NCI-H510A (cell line): ENCODE measurements at places on chromosomes 11 and 22.

DNA sequence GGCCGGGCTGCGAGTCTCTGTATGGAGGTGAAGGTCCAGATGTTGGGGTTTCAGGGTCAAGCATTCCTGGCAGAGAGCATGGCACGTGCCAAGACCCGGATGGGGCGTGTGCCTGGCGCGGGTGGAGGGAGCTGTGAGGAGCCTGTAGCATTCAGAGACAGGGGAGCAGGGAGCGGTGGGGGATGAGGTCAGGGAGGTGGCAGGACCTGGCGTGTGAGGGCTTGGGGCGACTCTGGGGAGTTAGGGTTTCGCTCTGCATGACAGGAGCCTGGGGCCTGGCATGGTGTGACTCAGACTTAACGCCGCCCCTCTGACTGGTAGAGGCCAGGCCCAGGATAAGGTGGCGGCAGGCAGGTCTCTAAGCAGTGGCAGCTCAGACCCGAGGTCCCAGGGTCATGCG, 103.0 kb downstream of the KCNQ1 start:
- DNase-seq = no peak

GRCh38 chr22:37443086-37443485, 15.8 kb upstream of the ELFN2 start:
- DNase-seq = no peak

GRCh38 chr22:41697126-41697775, 2.1 kb upstream of the MEI1 start:
- DNase-seq = peak; percentile 50

GRCh38 chr11:101277036-101277435, 147.4 kb upstream of the PGR start:
- DNase-seq = no peak

DNA sequence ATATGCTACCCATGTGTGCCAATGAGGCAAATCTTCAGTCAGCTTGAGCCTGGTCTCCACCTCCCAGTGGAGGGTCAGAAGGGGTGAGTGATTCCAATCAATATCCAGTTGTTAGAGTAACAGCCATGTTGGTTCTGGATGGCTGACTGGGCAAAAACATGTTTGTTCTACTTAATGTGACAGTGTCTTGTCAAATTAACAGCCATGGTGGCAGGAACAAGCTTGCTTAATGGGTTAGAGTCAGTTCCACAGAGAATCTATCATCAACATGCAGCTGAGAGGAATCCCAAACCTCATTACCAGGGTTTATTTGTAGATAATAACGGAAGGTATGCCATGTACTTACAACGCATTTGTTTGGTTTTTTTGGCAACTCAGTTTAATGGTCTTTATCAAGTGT, 133.2 kb downstream of the SLC17A6 start:
- no peak for DNase-seq

GRCh38 chr22:28179392-28179791, 260.3 kb upstream of the PITPNB start:
- no peak for DNase-seq

GRCh38 chr11:2205214-2205720, 33.7 kb upstream of the TH start:
- DNase-seq = no peak

GRCh38 chr11:83056204-83056603, 15.5 kb downstream of the RAB30 start:
- DNase-seq = no peak

GRCh38 chr11:117303101-117303500, 12.0 kb downstream of the BACE1-AS start:
- DNase-seq = peak; percentile 40

GRCh38 chr11:124725719-124726105, 14.0 kb upstream of the NRGN start:
- DNase-seq = no peak

DNA sequence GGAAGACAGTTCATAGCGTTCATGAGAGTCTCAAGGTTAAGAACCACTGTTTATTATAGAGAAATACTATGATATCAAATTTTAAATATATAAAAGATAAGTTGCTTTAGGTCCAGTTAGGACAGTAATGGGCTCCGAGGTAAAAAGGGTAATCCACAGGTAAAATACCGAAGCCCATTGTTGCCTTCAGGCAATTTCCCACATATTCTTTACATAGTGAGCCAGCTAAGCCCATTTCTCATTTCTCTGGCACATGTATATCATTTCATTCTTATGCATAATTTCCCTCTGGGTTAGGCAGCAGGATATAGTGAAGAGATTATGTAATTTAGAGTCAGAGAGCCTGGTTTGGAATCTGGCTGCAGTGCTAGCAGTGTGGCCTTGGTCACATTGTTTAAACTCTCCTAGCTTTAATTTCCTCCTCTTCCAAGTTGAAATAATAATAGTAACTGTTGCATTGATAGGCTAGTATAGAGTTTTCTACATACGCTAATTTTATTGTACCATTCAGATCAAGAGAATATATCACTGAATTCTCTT, 7.6 kb upstream of the POU2AF1 start:
- no peak for DNase-seq

GRCh38 chr22:37095113-37095512, 14.4 kb downstream of the TMPRSS6 start:
- no peak for DNase-seq

GRCh38 chr11:76628408-76628947, 42.1 kb downstream of the LRRC32 start:
- no peak for DNase-seq

GRCh38 chr22:44406341-44407170, 91.5 kb downstream of the RTL6 start:
- DNase-seq = no peak

GRCh38 chr11:73162196-73162740, 20.1 kb upstream of the FCHSD2 start:
- DNase-seq = no peak

DNA sequence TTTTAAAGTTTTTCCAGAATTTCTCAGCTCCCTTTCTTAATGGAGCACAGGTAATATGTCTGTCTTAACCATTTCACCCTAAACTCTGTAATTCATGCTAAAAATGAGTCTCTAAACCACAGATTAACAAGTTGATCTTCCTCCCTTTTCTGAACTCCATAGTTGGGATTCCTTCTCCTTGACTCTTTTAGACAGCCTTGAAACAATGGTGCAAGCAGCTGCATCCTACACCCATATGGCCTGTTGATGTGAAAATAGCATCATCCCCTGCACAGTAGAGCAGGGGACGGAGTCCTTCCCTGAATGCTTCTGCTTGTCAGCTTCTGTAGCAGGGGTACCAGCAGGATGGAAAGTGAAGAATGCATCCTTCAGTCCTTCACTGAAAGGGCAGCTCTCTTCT, 192.8 kb upstream of the SORL1-AS1 start:
- DNase-seq = no peak

DNA sequence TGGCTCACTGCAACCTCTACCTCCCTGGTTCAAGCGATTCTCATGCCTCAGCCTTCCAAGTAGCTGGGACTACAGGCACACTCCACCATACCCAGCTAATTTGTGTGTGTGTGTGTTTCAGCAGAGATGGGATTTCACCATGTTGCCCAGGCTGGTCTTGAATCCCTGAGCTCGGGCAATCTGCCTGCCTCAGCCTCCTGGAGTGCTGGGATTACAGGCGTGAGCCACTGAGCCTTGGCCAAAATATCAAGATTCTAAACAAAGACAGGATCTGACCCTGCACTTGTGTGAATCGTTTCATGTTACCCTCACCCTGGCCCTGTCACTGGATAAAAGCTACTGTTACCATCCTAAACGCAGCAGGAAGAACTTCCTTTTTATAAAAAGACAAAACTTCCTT, 15.6 kb upstream of the THY1 start:
- DNase-seq = no peak

DNA sequence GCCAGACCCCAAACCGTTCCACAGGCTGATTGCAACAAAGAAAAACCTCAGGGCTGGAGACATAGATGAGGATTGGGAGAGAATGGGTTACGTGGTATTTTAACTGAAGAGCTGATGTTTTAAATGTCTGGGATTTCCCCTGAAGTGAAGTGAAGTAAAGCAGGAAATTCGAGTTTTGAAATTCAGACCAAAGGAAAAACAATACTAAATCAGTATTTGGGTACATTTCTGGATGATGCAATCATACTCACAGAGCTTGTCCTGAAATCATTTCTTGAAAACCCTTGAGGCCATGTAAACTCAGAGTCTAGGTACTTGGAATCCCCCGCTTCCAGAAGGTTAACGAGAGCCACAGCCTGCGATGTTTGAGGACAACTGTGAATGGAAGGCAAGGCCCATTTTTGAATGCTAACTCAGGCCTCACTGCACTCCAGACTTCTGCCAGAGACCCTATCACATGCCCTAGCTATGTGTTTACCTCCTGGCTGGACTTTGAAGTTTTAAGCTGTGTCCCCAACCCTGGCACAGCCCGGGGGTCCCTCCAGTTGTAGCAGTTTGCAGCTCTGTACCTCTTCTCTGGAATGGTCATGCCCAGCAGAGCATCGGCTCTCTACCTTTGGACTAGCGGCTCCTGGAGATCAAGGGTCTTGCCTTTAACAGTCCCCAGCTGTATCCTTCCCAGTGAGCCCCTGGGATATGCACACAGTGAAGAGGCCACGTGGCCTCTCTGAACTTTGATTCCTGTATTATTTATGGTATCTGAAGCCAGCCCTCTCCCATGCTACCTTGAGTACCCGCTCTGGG, 5.4 kb upstream of the FTH1 start:
- DNase-seq = no peak
